ENCODE measurements at places on chromosomes 5 and 9.

DNA sequence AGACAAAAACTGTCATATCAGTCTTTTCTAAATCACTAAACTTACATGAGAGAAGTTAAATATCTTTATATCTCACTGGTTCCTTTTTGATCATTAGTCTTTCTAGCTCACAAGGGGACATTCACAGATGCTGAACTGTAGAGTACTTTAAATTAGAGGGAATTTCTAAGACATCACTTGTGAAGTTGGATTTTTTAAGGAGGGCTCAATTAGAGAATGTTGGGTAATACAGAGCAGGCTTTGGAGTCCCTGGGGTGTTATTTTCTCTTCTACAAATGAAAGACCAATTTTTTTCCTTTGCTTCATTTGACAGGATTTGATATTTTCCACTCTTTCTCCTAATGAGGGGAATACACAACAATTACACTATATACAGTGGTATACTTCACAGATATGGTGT is 48.6 kb upstream of the SPDL1 start:
- no peak for DNase-seq

GRCh38 chr5:137834498-137835049 is 33.1 kb upstream of the MYOT start:
- no peak for DNase-seq

DNA sequence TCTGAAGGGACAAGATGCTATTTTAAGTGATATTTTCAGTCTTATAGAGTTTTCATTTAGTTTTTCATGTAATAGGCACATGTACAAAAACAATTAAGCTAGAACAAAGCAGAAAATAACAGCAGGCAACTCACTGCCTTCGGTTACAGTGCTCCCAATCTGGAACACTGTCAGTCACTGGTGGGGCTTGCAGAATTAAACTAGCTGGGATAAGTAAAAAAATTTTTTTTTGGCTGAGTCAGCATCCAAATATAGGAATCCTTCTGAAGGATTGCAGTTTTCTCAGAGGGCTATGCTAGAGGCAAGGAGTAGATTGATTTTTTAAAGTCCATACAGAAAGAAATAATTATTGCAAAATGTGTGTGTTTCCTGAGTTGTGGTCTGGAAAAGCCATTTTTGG is 250.2 kb upstream of the RFX3 start:
- no peak for DNase-seq

GRCh38 chr9:8653855-8654254 is 854.3 kb upstream of the DMAC1 start:
- DNase-seq: no peak

DNA sequence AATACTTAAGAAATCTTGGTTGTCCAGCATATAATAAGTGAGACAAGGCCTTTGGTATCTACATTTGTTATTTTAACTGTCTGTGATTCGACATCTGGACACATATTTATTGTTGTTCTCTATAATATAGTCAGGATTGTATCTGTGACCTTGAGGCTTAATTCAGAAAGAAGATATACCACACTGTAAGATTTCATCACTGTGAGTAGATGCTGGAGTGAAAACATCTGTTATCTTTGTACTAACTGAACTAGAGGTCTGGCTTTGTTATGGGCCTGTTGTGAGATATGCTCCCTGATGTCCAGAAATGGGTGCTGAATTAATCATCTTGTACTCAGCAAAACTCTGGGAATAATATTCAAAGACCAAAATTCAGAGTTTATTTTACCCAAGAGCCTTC is 148.5 kb downstream of the ISOC1 start:
- DNase-seq: no peak
